Posterior cingulate gyrus (tissue), 11 donors: ENCODE measurements at places on chromosomes 5 and 9.

DNA sequence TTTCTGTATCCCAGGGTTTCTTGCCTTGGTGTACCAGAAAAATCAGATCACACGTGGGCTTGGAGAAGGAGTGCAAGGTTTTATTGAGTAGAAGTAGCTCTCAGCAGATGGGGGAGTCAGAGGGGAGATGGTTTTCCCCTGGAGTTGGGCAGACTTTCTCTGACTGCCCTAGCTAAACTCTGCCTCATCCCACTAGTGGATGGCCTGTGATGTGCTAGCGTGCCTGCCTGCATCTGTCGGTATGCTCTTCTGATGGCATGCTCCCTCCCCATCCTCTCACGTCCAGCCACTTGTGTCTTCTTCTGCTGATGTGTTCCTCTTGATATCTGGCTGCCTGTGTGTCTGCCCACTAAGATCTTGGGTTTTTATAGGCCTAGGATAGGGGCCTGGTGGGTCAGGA lies 616.1 kb upstream of the RGMB start:
- DNase-seq = no peak

DNA sequence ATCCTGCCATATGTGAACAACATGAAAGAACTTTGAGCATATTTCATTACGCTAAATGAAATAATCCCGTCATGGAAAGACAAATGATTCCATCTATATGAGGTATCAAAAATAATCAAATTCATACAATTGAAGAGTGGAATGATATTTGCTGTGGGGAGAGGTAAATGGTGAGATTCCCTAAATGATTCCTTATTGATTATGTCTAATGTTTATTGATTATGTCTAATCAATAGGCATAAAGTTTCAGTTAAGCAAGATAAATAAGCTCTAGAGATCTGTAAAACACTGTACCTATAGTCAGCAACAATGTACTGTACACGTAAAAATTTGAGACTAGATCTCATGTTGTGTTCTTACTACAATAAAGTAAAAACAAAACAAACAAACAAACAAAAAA lies 85.4 kb upstream of the MEGF10 start:
- DNase-seq = no peak

- DNase-seq = no peak
Observed at GRCh38 chr5:3230941-3231340, 364.7 kb upstream of the IRX1 start.

- DNase-seq = no peak
Observed at GRCh38 chr9:84174486-84174885, 166.1 kb downstream of the SLC28A3 start.

- no peak for DNase-seq
Observed at GRCh38 chr5:76652809-76653414, 29.7 kb upstream of the F2RL2 start.

GRCh38 chr5:137587919-137588318 lies 88.8 kb upstream of the SPOCK1 start:
- DNase-seq = no peak

DNA sequence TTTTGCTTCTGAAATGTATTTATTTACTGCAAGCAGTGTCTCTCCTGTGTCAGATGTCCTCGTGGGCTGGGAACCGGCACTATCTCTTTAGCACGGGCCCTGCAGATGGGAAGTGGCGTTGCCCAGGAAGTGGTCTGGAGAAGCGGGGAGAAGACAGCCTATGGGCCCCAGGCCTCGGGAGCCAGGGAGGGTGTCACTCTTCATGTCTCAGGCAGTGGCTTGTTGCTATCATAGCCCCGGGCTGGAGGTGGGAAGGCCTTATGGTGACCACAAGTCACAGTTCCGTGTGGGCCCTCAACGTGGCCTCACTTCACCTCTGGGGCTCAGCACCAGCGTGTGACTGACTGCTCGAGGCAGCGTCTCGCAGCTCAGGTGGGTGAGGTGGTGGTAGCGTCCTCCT lies 41.4 kb downstream of the SYK start:
- no peak for DNase-seq

DNA sequence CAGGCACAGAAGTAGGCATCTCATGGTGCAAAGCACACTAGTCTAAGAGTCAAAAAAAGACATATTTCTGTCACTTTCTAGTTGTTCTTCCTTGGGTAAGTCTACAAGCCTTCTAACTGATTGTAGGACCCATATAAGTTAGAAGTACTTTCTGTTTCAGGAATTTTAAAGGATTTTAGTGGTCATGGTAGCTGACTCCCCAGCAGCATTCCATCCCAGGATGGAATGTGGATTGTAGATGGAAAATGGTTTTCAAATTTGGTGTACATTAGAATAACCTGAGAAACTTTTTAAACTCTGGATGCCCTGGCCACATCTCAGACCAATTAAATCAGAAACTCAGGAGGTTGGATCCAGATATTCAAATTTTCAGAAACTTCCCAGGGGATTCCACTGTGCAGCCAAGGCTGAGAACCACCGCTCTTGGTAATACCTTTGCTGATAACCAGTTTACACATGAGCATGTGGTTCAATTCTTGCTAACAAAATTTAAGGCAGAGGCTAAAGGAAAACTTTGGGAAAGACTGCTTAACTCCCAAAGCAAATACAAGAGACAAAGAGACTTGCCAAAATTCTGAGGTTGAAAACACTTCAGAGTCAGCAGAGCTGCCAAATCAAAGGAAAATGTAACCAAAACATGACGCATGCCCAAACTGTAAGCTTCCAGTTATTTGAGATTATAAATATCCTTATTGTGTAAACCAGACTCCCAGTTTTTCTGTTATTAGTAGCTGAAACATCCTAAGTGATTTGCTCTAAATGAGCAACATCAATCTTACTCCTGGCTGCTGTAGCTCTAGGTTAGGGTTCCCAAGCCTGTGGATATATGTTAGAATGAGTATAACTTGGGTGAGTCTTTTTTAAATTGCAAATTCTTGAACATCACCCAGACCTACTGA lies 145.4 kb upstream of the MTAP start:
- DNase-seq = no peak

DNA sequence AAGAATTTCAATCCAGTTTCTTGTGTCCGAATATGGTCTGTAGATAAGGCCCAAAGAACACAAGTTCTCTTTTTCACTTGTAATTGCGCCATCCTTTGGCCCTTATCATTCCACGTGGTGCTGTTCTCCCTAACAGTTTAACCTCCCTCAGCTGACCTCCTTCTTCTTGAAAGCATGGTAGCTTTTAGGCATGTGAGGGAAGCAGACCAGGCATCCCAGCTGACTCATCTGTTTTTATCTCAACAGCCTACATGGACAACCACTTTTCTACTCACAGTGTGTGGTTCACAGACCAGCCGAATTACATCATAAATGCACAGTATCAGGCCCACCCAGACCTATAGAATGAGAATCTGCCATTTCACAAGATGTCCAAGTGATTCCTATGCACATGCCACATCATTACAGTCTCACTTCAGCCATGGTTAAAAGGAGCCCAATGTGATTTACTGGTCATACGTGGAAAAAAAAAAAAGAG lies 26.9 kb upstream of the PLIN2 start:
- DNase-seq = no peak

DNA sequence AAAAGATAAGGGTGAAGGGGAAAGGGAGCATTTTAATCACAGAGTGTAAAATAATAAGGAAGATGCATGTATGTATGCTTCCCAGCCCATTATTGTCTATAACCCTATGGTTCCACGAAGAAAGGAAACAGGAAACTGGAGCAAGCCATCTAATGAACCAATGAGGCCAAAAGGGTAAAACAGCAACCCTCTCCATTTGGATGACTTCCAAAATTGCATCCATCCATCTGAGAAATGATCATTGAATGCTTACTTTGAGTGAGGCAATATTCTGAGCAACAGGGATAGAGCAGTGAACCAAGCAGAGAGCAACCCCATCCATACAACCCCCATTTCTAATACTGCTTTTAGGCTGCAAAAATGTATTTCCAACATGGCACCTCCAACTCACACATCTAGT lies 46.9 kb downstream of the ARL15 start:
- no peak for DNase-seq

GRCh38 chr5:130520211-130520610 lies 615.9 kb downstream of the CHSY3 start:
- no peak for DNase-seq

DNA sequence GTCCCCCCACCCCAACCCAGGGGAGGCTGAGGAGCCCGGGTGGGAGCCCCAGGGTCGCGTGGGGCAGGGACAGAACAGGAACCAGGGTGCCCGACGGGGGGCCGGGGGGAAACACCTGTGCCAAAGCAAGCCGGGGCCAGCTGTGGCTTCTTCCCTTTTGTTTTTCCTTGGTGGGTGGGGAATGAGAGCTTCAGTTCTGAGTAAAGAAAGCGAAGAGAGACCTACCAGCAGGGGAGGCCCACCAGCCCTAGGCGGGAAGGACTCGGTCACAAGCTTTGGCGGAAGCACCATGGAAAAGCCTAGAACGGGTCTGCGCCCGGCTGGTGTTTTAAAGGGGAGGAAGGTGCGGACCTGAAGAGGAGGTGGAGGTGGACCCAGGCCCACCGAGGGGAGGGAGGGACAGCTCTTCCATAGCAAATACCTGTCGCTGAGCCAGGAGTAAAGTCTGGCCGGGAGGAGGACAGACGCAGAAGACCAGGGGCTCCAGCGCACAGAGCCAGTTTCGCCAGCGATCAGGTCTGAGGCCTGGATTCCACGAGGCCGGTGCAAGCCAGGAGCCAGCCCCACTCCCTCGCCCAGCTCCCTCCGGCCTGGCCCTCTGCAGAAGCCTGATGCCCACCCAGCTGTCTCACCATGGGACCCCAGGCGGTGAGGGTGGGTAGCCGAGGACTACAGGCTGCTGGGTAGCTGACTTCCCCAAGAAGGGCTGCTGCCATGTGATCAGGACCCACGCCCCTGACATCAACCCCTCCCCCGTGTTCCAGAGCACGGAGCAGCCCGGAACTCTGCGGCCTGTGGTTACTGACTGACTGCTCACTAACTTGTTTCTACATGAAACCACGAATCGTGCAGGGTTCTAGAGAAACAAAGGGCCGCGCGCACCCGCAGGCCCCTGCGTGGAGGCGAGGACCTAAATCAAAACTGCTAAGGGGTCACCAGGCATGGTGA lies 849 bp upstream of the MGAT1 start:
- DNase-seq = peak; percentile 33

DNA sequence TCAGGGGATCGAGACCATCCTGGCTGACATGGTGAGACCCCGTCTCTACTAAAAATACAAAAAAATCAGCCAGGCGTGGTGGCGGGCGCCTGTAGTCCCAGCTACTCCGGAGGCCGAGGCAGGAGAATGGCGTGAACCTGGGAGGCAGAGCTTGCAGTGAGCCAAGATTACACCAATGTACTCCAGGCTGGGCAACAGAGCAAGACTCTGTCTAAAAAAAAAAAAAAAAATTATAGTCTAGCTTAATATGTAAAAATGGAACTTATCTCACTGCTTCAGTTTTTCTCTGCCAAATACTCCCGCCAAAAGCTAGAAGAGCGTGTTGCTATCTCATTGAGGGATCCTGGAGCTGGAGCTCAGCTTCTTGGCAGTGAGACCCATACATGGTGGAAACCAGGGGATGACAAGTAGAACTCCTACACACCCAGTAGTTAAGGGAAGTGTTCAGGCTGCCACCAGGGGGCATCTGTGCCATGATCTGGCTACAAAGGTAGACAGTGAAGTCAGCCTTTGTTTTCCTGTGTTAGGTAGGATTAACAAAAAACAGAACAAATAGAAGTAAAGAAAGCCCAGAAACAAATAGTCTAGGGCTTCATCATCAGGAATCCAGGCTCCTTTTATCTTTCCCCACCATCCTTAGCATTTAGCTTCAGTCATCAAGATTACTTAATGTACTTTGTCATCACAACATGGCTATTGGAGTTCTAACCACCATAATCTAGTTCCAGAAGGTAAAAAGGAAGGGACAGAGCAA lies 33.6 kb upstream of the GLIPR2 start:
- peak; percentile 95 for DNase-seq

DNA sequence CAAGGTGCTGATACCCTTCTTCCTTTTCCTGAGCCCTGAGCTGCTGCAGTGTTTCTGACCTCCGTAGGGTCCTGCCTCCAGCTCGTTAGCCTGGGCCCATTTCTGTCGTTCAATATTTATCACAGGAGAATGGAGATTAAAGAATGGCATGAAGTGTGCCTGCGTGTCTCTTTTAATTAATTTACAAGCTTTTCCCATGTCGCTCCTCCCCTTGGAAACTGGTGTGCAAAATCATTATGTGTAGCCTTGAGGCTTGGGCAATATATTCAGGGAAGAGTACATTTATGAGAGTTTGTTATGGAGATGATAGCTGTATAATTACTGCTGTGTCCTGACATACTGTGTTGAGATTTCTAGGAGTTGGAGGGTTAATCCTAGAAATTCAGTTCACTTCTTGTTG lies 99.7 kb downstream of the PCSK5 start:
- DNase-seq = no peak

- DNase-seq = peak; percentile 16
Observed at GRCh38 chr5:153400931-153401330, 89.5 kb upstream of the GRIA1 start.

- DNase-seq = no peak
Observed at GRCh38 chr5:101977729-101978345, 318.2 kb downstream of the SLCO4C1 start.

- no peak for DNase-seq
Observed at GRCh38 chr5:126365446-126366198, 57.6 kb upstream of the GRAMD2B start.

- DNase-seq = no peak
Observed at GRCh38 chr9:80012557-80013330, 441.0 kb downstream of the TLE4 start.

DNA sequence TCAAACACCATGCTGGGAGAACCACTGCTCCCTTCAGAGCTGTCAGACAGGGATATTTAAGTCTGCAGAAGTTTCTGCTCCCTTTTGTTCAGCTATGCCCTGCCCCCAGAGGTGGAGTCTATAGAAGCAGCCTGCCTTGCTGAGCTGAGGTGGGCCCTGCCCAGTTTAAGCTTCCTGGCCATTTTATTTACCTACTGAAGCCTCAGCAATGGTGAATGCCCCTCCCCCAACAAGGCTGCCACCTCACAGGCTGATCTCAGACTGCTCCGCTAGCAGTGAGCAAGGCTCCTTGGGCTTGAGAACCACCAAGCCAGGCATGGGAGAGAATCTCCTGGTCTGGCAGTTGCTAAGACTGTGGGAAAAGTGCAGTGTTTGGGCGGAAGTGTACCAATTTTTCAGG lies 205.5 kb upstream of the PTGER4 start:
- no peak for DNase-seq

GRCh38 chr5:82259172-82259800 lies 18.9 kb downstream of the RPS23 start:
- DNase-seq = no peak

DNA sequence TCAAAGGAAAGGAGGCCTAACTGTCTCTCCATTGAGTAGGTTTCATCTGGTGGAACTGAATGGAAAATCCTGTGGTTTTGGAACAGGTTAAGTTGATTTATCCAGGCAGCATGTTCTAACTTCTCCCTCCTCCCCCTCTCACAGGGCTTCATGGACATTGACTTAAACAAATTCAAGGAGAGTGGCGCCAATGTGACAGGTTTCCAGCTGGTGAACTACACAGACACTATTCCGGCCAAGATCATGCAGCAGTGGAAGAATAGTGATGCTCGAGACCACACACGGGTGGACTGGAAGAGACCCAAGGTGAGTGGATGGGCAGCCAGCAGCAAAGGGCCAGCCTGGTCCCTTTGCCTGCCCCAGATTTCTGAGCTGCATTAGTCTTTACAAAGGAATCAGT lies 183.9 kb downstream of the GRIA1 start:
- no peak for DNase-seq
